ENCODE measurements at places on chromosomes 6 and 20. TPM values are rescaled to one million over a fixed set of nuclear protein-coding genes. Genes with fewer than 3 reads are reported as not detected.

The CCN5 gene
- total RNA-seq = 1.6 TPM

The SRPK1 gene
- 32.0 TPM for total RNA-seq

The SEL1L2 gene
- total RNA-seq = not detected

The ZC3H12D gene
- 0.25 TPM for total RNA-seq

The HLA-DRB5 gene
- not detected for total RNA-seq

The HLA-DMA gene
- total RNA-seq = 3.6 TPM

The LGSN gene
- not detected for total RNA-seq

DNA sequence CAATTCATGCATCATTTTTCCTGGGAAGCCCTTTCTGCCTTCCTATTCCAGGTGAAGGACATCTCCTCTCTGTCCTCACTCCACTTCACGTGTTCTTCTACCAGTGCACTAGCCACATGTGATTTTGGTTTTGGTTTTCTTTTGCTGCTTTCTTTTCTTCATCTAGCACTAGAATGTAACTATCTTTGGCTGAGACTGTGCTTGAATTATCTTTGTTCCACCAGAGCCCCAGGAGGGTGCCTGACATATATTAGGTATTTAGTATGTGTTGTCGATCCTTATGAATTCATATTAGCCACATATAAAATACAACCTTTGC lies 79.9 kb downstream of the VGLL2 start:
- DNase-seq = no peak

DNA sequence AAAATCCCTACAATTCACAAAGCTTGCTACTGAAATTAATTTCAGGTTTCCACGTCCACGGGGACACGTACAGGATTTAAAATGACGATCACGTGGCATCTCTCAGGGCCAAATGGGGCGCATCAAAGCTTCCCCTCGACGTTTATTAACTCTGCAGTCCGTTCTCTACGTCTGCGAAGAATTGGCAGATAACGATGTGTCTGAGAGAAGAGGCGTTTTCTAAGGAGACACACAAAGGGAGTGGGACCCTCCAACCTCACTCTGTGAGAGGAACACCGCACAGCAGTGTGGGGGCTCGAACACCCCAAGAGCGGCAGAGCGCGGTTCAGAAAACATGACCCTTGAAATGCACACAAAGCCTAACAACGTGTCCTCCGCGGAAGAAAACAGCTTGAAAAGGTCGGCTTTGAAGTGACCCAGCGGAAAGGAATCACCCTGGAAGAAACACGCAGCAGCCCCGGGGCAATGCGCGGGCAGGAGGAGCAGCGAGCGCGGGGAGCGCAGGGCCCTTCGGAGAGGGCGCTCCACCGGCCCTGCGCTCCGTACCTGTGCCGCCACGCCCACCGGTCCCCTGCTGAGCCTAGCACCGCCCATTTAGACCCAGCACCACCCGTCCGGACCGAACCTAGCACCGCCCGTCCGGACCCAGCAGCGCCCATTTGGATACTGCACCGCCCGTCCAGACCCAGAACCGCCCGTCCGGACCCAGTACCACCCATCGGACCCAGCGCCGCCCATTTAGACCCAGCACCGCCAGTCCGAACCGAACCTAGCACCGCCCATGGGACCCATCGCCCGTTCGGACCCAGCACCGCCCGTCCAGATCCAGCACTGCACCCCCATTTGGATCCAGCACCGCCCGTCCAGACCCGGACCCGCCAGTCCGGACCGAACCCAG lies 1.1 kb upstream of the AFDN start:
- no peak for DNase-seq

GRCh38 chr6:109050012-109050411 lies 44.6 kb downstream of the SESN1 start:
- no peak for DNase-seq

GRCh38 chr6:20487669-20488375 lies 46.4 kb upstream of the CDKAL1 start:
- DNase-seq = no peak

DNA sequence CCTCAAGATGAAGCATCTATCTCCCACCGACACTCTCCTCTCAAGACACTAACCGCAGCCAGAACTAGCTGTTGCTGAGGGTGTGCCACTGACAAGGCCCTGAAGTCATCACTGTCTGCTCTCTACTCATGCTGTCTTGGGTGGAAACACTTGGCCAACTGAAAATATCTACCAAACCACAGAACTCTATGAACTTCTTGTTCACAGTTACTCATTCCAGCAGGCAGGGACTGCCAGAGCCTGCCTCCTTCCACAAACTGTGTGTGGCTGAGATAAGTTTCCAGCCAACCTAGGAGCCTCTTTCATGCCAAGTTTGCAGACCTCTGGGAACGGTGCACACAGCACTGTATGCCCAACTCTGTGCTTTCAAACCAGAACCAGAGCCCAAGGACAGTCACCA lies 45.5 kb upstream of the NXT1 start:
- DNase-seq = peak; percentile 19

GRCh38 chr6:91291071-91291470 lies 704.2 kb upstream of the MAP3K7 start:
- DNase-seq = no peak

DNA sequence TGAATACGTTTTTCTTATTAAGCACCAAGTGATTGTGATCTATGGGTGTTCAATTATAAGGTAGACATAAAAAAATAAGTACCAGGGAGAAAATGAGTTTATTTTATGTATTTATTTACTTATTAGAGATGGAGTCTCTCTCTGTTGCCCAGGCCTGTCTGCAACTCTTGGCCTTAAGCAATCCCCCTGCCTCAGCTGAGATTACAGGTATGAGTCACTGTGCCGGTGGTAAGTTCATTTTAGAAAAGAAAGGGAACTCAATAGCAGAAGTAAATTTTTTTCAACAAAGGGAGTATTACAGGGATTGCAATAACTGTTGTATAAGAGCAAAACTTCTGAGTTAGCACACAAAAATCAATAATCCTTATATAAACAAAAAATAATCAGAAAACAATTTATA lies 98.7 kb upstream of the FUT9 start:
- DNase-seq = no peak

DNA sequence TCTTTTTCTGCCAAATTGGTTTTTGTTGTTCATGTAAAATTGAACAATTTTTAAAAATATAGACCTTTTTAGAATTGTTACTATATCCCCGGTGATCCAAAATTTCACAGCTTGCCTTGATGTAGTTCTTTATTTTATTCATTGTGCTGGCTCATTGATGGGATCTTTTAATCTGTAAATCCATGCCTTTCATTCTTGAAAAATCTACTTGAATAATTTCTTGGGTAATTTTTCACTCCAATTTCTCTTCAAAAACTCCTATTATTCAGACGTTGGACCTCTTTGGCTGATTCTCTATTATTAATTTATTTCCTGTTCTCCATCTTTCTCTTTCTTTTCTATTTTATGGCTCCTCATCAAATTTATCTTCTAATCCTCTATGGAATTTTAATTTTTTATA lies 476.1 kb upstream of the CITED2 start:
- no peak for DNase-seq

DNA sequence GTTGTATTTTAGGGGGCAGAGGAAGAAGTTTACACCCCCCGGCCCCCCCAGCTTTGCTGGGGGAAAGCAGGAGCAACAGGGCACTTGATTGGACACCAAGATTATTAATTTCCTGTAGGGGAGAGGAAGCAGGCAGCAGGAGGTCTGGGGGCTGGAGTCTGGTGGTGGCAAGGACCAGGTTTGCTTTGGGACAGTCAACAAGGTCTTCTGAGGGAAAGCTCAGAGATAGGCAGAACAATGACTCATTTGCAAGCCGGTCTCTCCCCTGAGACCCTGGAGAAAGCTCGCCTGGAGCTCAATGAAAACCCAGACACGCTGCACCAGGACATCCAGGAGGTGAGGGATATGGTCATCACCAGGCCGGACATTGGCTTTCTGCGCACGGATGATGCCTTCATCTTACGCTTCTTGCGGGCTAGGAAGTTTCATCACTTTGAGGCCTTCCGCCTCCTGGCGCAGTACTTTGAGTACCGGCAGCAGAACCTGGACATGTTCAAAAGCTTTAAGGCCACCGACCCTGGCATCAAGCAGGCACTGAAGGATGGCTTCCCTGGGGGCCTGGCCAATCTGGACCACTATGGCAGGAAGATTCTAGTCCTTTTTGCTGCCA lies 1.6 kb downstream of the CLVS2 start:
- DNase-seq = no peak

DNA sequence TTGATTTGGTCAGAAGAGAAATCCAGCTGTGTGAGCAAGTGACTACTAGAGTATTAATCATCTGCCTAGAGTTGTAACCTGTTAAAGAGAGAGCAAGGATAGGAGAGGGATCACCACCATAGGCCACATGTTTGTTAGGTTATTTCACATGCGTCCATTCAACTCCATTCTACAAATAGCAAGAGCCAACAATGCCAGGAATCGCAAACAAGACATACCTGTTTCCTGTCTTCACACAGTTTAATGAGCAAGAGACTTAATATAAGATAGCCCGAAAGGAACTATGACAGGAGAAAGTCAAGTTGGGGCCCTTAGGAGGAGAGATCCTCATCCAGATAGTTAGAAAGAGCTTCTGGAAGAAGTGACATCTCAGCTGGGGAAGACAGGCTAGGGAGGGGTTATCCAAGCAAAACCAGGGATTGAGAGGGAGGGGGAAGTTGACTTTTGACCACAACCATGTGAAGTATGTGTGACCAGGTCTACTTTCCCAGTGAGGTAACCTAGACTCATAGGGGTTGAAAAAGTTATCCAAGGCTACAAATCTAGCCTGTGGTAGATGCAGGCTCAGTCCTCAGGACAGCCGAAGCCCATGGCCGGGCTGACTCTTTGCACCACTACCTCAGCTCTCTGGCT lies 147.4 kb downstream of the ALDH8A1 start:
- no peak for DNase-seq

DNA sequence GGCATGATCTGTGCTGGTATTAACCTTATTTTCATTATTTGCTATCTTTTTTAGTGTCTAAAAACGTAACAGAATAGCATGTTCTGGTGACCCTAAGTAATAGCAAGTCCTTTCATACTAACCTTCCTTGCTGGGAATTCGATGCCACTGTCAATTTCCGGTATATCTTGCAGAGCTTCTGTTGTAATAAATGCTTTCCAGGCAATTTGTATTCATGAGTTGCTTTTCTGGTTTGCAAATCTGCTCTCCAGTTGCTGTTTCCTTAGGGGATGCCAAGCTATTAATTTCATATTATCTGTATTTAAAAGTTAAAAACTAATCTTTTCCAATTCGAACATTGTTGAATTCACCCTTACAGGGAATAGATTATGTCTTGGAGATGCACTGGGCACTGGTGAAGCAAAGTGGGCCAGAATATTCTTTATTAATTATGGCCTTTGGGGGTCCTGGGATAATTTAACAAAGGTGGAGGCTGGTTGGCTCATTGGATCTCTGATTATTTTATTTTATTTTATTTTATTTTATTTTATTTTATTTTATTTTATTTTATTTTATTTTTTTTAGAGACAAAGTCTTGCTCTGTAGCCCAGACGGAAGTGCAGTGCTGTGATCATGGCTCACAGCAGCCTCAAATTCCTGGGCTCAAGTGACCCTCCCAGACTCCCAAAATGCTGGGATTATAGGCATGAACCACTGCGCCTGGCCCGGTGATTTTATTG lies 123.6 kb upstream of the GLP1R start:
- DNase-seq = no peak

- DNase-seq = no peak
Observed at GRCh38 chr6:86959656-86960055, 22.3 kb downstream of the HTR1E start.

DNA sequence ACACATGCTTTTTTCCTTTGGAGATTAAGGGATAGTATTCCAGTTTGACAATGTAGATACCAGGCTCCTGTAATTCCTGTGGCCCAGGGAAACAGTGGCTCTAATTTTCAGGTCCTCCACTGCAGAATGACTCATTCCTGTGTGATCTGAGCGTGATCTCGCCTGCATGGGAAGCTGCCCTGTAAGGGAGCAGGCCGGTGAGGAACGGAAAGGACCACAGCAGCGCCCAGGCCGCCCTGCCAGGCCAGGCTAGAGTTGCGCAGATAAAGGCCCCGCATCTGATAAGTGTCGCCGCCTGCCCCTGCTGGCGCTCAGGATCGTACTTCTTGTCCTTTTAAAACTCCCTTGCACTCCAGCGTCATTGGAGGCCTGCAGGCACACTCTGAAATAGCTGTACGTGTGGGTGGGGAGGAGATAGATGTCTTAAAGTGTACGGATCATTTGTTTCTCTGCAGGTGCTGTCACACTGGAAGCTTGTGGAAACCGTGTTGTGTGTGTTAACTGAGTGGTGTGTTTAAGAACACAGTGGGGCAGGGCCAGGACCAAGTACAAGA lies 60.7 kb downstream of the SYNJ2 start:
- peak; percentile 77 for DNase-seq

DNA sequence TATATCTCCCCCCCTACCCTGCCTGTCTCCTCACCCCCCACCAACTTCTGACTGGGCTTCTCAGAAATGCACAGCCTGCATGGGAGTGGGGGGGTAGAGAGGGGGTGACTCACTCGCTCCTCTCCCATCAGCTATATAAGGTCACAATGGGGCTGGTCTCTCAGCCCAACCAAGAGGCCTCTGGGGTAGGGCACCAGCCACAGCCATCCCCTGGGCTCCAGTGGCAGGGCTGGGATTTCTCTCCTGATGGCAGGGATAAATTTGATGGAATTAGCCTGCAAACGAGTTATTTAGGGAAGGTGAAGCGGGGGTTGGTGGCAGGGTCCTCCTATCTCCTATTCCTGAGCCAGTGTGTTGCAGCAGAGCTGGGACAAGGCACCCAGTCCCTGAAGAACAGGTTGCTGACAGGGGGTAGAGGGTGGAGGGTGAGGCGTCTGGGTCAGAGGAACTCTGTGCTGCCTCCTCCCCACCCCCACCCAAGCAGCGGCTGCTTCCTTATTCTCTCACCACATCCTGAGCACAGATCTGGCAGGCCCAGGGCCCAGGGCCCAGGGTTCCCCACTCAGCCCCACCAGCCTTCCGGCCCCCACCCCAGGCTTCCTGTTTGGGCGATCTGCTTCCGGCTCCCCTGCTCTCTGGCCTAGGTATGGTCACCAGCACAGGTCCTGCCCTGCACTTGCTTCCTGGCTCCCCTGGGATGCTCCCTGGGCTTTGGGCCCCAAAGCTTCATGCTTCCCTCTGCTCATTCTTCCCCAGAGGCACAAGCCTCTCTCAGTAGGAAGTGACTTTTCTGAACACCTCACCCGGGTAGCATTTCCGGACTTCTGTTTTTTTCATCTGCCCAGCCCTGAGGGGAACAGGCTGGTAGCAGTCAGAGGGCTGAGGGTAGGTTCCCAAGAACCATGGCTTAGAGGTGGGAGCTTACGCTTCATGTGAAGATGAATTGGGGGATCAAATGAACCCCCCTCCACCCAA lies 4.0 kb downstream of the PPP1R18 start:
- no peak for DNase-seq

DNA sequence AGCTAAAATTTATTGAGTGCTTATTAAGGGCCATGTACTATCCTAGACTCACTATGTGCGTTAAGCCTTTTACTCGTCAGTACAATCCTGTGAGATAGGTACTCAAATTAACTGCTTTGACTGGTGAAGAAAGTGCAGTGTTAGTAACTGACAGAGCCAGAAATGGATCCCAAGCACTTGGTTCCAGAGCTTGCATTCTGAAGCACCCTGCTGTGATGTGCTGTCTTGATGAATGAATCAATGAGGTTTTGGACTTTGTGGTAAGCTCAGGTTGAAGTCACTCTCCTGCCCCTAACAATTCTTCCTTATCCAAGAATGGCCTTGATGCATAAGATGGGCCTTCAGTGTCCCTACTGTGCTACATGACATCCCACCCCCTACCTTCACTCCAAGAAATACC lies 3.7 kb downstream of the STX11 start:
- no peak for DNase-seq

GRCh38 chr6:87115402-87116135 lies 20.7 kb upstream of the CGA start:
- no peak for DNase-seq

- no peak for DNase-seq
Observed at GRCh38 chr6:149473080-149474052, 11.4 kb downstream of the ZC3H12D start.

Data from chondrocyte (in vitro differentiated cells).